ENCODE measurements at places on chromosomes 1 and 21.

DNA sequence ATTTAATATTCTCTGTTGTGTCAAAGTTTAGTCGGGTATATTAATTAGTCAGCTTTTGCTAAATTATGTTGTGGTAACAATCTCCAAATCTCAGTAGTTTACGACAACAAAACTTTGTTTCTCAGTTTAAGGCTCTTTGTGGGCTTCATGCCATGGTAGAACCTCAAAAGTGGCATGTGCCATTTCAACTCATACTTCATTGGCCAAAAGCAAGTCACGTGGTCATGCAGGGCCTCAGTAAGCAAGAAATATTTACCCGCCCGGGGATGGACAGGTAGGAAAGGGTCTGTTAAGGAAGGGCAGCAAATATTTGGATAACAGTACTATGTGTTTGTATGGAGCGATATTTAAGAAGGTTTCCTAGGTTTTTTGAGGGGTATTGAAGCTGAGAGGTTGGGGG lies 38.6 kb downstream of the ITSN1 start:
- DNase-seq = no peak

- DNase-seq = no peak
These were observed 5.3 kb downstream of the FMN2 start for GRCh38 chr1:240096974-240097373.

- no peak for DNase-seq
These were observed 43.4 kb downstream of the FHAD1 start for GRCh38 chr1:15290382-15290781.

GRCh38 chr21:44761011-44761729 lies 40.5 kb downstream of the UBE2G2 start:
- DNase-seq = peak; percentile 65

- no peak for DNase-seq
These were observed 15.2 kb downstream of the CASQ2 start for GRCh38 chr1:115753361-115753760.

DNA sequence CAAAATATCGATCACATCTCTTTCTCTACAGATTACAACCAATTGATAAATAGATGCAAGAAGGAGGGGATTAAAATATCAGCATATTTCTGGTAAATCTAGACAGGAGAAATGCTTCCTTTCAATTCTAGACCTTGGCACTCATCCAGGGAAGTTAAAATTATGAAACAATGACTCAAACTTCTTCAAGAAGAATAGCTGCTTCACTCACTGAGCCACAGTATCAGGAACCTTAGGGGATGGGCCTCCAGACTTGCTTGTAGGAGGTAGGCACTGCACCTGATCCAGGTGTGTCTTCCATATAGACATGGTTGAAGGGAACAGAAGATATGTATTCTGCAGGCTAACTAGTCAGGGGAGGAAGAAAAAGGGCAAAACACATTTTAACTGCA lies 9.8 kb downstream of the SLAMF7 start:
- DNase-seq = no peak

- DNase-seq = no peak
These were observed 127.6 kb downstream of the CYYR1 start for GRCh38 chr21:26445440-26445839.

- DNase-seq = no peak
These were observed 2.2 kb upstream of the G0S2 start for GRCh38 chr1:209672705-209673630.

GRCh38 chr21:33028773-33029384 lies 3.1 kb downstream of the OLIG2 start:
- no peak for DNase-seq

- DNase-seq = peak; percentile 52
These were observed 142.2 kb upstream of the KRTAP19-8 start for GRCh38 chr21:31180256-31181081.

DNA sequence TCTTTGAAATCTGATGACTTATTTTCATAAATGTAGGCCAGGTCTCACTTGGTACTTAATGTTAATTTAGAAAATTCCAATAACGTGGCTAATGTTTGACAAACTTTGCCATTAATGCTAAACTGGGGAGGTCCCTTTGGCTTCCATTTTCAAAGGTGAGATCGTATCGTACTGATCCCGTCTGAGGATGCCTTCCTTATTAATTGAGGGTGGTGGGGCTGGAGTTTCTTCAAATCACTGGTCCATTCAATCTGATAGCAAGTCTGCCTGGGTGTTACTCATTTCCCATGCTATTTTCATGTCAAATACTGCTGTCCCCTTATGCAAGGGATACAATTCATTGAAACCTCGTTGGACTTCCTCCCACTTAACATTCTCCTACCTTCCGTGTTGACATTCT lies 327.1 kb downstream of the DISC1 start:
- no peak for DNase-seq

GRCh38 chr1:230706020-230706699 lies 7.8 kb downstream of the AGT start:
- DNase-seq = no peak

DNA sequence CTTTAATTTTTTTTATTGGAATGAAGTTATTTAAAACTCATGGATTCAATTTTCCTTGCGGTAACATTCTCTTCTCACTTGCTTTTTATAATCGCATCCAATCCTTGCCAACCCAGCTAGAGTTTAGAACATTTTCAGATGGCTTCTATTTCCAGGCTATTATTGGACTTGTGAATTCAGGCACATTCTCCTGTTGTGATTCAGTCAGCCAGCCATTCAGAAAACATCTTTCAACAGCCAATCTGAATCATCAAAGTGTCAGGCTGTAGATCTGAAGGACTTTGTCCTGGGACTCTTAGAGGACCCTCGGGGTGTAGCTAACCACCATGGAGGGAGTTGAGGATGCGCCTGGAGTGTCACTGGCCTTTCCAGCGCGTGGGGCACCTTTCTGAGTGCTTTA lies 92.4 kb downstream of the PRDM2 start:
- DNase-seq = no peak

GRCh38 chr1:1883092-1883873 lies 7.6 kb downstream of the GNB1 start:
- peak; percentile 37 for DNase-seq

GRCh38 chr1:68347415-68347814 lies 102.3 kb downstream of the RPE65 start:
- no peak for DNase-seq

GRCh38 chr1:243658594-243659105 lies 191.4 kb downstream of the AKT3 start:
- DNase-seq = no peak

DNA sequence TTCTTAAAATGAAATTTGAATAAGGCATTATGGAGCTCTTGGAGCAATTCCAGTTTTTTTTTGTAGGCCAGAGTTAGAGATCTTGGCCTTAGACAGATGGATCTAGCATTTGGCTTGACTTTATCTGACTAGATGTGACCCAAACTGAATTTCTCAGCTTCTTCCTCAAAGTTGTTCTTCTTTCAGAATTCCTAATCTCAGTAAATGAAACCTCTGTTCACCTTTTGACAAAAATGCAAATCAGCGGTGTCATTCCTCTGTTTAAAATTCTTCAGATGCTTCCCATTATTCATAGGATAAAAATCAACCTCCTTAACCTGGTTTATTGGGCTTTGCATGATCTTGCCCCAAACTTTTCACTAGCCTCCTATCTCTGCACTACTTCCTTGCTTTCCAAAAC lies 177.6 kb downstream of the RASAL2 start:
- DNase-seq = no peak

GRCh38 chr1:2206813-2207487 lies 12.4 kb upstream of the FAAP20 start:
- DNase-seq = no peak

- peak; percentile 56 for DNase-seq
These were observed 90.1 kb upstream of the IRF2BP2 start for GRCh38 chr1:234699795-234700665.

GRCh38 chr21:42607525-42608102 lies 45.8 kb upstream of the PDE9A start:
- DNase-seq = no peak

GRCh38 chr1:56868761-56869160 lies 14.2 kb downstream of the C8A start:
- no peak for DNase-seq

DNA sequence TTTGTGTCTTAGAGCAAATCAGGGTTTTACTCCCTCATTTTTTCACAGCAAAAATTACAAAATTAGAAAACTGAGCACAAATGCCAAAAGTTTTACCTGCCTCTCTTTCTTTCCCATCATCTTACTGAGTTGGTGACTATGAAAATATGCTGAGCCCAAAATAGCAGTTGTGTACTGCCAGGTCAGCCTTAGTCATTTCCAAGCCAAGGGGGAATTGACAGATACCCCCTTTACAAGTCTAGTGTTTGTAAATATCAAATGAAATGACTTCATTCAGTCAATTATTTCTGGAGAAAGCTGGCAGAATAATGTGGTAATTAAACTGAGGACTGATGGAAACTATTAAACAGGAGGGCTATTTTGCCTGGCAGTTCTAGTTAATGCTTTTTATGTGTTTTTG lies 11.4 kb upstream of the GORAB start:
- no peak for DNase-seq

DNA sequence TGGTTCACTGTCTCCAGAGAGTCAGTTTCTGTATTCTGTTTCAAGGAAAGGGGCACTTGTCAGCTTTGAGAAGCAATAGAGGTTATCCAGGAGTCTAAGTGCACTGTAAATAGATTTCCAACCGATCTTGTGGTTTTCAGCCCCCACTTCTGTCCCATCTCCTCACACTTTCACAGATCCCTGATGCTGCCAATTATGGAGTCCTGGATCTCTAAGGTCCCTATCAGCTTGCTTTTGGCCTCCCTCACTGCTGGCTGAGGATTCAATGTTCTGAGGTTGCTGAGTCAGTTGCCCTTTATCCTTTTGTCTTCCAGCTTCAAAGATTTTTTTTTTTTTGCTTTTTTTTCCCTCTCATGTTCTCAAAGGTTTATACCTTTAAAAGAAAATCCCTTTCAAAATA lies 98.4 kb downstream of the DIRAS3 start:
- no peak for DNase-seq

GRCh38 chr1:165290148-165290547 lies 66.4 kb downstream of the LMX1A start:
- no peak for DNase-seq

DNA sequence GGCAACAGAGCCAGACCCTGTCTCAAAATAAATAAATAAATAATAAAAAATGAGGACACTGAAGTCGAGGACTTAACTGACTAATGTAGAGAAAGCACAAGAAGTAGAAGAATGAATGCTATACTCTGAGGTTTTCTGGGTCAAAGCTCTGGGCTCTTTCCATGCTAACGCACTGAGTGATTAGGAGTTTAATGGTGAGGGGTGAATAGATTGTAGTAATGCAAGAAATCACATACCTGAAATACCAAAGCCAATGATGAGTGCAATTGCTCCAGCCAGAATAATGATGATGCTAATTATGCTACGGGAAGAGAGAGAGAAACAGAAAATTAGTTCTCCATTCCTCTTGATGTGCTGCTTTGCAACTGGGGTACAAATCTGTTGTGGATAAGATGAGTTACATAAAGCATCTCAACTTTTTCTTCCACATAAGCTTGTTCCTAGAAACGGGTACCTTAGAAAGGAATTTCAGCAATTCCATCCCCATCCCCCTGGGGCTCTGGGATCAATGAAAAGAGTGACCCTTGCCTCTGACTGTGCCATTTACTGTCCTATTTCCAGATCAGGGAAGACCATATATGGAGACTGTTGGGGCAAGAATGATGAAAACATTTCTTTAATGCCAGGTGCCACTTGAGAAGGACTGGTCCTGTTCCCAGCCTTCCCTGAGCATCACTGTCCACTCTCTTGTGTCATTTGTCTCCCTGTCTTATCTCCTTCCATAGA lies 40.7 kb downstream of the VTCN1 start:
- DNase-seq = no peak

DNA sequence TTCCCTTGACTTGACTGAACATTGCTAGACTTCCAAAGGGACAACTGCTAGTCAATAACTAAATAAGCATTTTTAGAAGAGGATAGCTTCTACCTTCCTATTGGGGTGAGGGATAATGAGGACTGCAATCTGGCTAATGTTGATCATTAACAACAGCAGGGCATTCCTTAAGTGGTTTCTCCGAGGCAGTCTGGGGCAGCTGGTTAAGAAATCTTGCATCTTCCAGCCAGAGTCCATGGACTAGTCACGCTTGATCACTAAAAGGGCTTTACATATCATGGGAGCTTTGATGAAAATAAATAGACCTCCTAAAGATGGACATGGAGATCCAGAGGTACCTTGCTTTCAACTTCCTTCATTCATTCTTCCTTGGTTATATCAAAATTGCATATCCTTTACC lies 329.4 kb upstream of the ESRRG start:
- no peak for DNase-seq

GRCh38 chr1:10520497-10520896 lies 45.7 kb downstream of the PEX14 start:
- DNase-seq = no peak

GRCh38 chr1:241020851-241021697 lies 335.9 kb downstream of the RGS7 start:
- DNase-seq = no peak

DNA sequence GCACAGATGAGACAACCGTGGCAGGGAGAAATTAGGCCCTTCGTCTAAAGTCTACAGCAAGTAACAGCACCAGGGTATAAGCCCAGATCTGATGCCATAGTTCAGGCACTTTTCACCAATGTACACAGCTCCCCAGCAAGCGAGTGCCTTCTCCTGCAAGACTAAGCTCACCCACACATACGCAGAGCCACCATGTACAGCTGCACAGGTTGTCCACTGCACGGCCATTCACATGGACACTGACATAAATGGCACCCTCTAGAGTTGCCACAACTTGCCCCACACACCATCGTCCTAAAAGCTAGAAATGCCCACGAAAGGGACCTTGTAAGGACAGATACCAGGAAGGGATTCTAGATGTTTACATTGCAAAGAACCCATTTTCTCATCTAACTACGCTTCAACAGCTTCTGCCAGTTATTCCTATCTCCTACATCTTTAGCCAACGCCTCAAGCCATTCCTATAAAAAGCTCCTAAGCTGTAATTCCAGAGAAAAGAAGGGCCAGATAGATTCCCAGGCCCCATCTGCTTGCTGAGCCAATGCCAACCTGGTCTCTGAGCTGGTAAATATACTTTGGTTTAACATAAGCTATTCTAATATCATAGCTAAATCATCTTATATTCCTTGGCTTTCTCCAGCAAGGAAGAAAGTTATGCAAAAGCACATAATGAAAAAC lies 174.0 kb upstream of the KAZN start:
- no peak for DNase-seq

DNA sequence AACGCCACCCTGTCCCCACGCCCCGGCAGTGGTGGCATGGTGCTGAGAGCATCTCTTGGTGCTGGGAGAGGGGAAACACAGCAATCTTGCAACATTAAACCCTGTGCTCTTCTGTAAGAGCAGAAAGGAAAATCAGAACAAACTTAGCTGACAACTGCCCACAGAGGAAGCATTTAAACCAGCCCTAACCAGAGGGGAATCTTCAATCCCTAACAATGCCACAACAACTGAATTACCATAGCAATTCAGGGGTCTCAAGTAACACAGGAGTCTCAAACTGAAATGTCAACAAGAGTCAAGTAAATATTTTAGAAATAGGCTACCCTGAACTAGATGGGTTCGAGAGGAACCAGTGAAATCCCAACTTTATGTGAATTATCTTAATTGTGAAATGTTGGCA lies 1983.6 kb downstream of the NCAM2 start:
- no peak for DNase-seq

GRCh38 chr1:232662910-232663309 lies 33.0 kb upstream of the SIPA1L2 start:
- DNase-seq = no peak

GRCh38 chr1:43975249-43975961 lies 645 bp downstream of the ATP6V0B start:
- DNase-seq = no peak

All from HEK293T (cell line).